ENCODE measurements at places on chromosomes 11 and 22. TPM values are rescaled to one million over a fixed set of nuclear protein-coding genes. Genes with fewer than 3 reads are reported as not detected.

DNA sequence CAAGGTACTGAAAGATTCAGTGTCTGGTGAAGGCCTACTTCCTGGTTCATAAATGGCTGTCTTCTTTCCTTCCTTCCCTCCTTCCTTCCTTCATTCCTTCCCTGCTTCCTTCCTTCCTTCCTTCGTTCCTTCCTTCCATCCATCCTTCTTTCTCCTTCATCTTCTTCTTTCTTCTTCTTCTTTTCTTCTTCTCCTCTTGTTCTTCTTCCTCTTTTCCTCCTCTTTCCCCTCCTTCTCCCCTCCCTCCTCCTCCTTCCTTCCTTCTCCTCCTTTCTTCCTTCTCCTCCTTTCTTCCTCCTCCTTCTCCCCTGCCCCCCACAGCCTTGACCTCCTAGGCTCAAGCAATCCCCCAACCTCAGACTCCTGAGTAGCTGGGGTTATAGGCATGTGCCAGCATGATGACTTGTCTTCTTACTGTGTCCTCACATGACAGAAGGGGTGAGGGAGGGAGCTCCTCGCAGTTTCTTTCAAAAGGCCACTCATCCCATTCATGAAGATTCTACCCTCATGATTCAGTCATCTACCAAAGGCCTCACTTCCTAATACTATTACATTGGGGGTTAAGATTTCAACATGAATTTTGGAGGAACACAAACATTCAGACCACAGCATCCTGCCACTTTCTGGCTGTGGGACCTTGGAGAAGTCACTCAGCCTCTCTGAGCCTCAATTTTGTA, 22.6 kb upstream of the CCDC134 start:
- no peaks in the 10 kb centered on the region for H3K4me1 ChIP-seq
- H3K27me3 ChIP-seq: no peaks in the 10 kb centered on the region
- no peaks in the 10 kb centered on the region for H3K36me3 ChIP-seq
- no peak overlapping the region for H3K4me3 ChIP-seq
- H3K27ac ChIP-seq: no peak overlapping the region

DNA sequence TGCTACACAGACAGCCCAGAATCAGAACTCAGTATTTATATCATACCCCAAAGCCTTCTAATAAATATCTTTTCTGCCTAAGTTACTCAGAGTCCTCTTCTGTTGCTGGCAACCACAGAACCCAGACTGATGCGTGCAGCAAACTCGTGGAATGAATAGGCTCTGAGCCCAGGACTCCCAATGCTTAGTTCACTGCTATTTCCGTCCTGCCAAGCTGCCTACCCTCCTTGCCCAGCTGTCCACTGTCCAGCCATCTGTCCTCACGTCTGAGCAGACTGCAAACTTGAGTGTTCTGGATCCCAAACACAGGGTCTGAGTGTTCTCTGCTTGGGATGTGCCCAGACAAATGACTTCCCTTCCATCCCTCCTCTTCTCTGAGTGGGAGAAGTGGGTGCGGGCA, 19.4 kb downstream of the PTPN5 start:
- no peaks in the 10 kb centered on the region for H3K36me3 ChIP-seq
- no peaks in the 10 kb centered on the region for H3K4me1 ChIP-seq
- no peak for DNase-seq
- H3K4me3 ChIP-seq: no peak overlapping the region
- H3K27ac ChIP-seq: no peak overlapping the region

GRCh38 chr11:1869427-1870325, 16.8 kb downstream of the LSP1 start:
- H3K4me1 ChIP-seq: peaks cover 9% of the 10 kb centered on the region
- H3K4me3 ChIP-seq: no peak overlapping the region
- no peaks in the 10 kb centered on the region for H3K36me3 ChIP-seq
- H3K27me3 ChIP-seq: no peaks in the 10 kb centered on the region

- no peak overlapping the region for H3K27ac ChIP-seq
- DNase-seq: no peak
- H3K36me3 ChIP-seq: no peaks in the 10 kb centered on the region
- peaks cover 4% of the 10 kb centered on the region for H3K4me1 ChIP-seq
- no peaks in the 10 kb centered on the region for H3K27me3 ChIP-seq
Measured at GRCh38 chr11:117226388-117227385, 5.2 kb downstream of the PCSK7 start.

The PHRF1 gene
- 15.5 TPM for total RNA-seq

- DNase-seq: no peak
- H3K36me3 ChIP-seq: no peaks in the 10 kb centered on the region
- H3K27ac ChIP-seq: no peak overlapping the region
- H3K4me3 ChIP-seq: no peak overlapping the region
- H3K4me1 ChIP-seq: peaks cover 10% of the 10 kb centered on the region
- H3K27me3 ChIP-seq: no peaks in the 10 kb centered on the region
Measured at GRCh38 chr22:24465975-24466374, 29.2 kb upstream of the UPB1 start.

DNA sequence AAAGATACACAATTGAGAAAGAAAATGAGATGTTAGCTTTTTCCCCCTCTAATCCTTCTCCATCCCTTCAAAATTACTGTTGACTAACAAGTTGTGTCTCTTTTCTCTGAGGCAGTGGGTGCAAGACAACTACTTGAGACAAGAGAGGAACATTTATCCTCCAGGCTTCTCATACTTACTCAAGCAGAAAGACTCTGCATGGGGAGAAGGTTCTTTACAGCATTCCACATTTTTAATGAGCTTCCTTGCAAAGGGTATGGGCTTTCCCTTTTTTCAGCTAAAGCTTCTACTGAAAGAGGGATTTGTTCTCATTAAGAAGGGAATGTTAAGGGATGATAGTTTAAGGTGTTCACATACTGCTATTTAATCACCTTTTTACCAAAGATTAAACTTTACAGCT, 47.8 kb downstream of the PAX6 start:
- H3K4me3 ChIP-seq: no peak overlapping the region
- no peak overlapping the region for H3K27ac ChIP-seq
- no peaks in the 10 kb centered on the region for H3K4me1 ChIP-seq
- no peaks in the 10 kb centered on the region for H3K36me3 ChIP-seq
- H3K27me3 ChIP-seq: no peaks in the 10 kb centered on the region

The WBP2NL gene
- total RNA-seq: 2.7 TPM

The PTGDR2 gene
- 0.33 TPM for total RNA-seq

Measured in ovary (tissue), 10 donors.